HuH-7.5 (cell line): ENCODE measurements at places on chromosomes 13 and 19.

DNA sequence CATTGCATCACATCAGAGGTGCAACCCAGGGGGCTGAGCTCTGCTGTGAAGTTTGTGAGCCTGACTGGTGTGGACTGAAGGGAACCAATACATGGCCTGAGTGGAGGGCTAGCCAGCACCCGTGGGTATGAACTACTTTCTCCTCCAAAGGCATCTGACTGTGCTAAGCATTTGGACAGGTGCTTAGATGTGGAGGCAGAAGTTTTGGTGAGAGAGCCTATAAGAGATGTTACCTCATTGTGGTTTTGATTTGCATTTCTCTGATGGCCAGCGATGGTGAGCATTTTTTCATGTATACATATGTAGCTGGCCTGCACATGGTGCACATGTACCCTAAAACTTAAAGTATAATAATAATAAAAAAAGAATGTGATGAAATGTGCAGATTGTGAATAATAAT, 46.9 kb downstream of the TEX29 start:
- no peak for DNase-seq

DNA sequence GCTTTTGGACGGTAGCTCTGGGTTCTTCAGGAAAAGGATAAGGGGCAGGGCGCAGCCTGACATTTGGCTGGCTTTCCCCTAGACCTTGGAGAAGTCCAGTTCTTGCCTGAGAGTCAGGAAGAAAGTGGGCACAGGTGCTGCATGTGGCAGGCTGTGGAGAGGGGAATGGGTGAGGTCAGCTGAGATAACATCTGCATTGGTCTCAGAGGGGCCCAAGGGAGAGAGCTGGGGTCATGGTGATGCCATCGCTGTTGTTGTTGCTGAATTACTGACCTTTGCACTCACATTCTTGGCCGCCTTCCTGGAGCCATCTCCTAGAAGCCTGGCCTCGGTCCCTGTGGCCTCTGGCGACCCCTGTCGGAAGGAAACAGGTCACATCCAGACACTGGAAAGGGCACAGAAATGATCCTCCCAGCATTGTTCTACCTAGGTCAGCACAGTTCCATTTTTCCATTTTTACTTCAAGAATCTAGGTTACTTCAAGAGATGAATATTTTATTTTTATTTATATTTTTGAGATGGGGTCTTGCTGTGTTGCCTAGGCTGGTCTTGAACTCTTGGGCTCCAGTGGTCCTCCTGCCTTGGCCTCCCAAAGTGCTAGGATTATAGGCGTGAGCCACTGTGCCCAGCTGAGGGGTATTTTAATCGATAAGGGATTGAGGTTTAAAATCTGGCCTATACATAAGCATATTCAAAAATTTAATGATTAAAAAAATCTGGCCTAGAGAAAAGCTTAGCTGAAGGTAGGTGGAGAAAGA, 6.5 kb upstream of the LIPE start:
- DNase-seq = peak; percentile 65

- DNase-seq = no peak
Observed at GRCh38 chr13:43676320-43676719, 110.5 kb downstream of the ENOX1 start.

GRCh38 chr19:9075064-9075949, 11.6 kb upstream of the OR1M1 start:
- DNase-seq = peak; percentile 18

DNA sequence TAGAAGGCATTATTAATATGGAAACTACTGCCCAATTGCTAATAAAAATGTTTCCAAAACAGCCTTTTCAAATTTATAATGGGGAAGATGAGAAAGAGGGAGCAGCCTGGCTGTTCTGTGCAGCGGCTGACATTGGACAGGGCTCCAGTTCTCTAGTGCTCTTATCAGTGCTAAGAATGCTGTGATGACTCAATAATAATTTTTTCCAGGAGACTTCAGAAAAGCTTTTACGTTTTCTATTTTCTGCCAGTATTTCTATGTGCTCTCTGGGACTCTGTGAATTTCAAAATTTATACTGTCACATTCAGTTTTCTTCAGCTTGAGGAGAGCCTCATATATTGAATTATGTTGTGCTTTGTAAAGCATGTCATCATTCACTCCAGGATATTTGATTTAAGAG, 209.6 kb downstream of the VWA8 start:
- no peak for DNase-seq

GRCh38 chr19:35977446-35978222, 17.4 kb upstream of the SDHAF1 start:
- DNase-seq = no peak

- no peak for DNase-seq
Observed at GRCh38 chr13:19324325-19324724, 142.7 kb upstream of the TUBA3C start.

GRCh38 chr13:90405301-90405700, 942.2 kb upstream of the MIR17HG start:
- no peak for DNase-seq

DNA sequence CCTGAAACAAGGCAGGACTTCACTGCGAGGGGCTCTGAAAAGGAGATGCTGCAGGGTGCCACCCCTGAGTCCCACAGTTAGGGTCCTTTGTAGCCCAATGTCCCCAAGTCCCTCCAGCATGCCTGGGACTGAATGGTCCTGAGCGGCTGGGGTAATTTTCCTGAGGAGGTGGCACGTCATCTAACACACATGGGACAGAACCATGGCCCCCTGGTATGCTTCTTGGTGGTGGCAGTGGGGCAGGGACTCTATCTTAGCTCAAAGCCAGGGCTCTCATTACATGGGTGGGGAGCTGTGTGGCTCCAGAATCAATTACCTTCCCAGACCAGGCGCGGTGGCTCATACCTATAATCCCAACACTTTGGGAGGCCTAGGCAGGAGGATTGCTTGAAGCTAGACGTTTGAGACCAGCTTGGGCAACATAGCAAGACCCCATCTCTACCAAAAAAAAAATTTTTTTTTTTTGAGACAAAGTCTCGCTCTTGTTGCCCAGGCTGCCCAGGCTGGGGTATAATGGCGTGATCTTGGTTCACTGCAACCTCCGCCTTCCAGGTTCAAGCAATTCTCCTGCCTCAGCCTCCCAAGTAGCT, 7.9 kb upstream of the SLC7A9 start:
- DNase-seq = no peak

- DNase-seq = no peak
Observed at GRCh38 chr13:113553511-113554332, 30.8 kb upstream of the TFDP1 start.

GRCh38 chr13:51834581-51835171, 10.3 kb downstream of the TMEM272 start:
- no peak for DNase-seq

DNA sequence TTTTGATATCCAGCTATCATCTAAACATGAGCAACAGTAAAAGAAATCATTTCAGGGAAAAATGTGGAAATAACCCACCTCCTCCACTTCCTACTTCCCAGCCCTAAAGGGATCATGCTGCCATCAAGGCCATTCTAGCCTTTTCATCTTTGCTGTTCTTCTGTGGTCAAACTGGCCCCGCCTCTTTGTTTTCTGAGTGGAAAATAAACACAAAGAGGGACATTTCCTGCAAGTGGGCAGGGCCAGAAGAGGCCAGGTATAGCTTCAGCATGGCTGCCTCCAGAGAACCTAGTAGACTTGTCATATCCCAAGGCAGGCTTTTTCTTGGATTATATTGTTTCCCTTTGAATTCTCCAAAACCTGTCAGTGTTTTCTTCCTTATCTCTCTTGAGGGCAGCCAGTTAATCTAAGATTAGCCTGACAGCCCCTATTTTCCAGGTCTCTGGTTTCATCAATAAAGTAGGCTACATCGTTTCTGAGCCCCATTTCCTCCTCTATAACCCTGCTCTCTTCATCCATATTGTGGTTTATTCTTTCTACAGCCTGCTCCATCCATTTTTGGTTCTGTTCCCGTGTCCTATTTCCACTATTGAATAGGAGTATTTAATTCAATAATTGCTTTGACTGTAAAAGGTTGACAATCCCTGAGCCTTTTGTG, 117.6 kb downstream of the GPC6 start:
- no peak for DNase-seq

DNA sequence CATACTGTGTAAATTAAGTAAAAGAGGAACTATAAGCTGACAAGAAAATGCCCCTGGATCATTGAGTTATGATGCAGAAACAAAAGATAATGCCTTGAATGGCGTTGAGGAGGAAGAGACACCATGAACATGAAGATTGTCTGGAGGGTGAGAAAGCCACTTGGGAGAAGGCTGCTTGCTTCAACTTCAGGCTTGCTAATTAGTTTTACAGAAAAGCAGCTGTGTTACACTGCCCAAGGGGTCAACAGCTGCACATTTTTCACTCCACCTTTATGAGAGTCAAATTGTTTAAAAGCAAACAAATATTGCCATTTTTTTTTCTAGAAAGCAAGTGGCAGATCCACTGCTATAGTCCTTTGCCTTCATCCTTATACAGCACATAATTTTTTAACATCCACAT, 35.5 kb upstream of the KLF12 start:
- no peak for DNase-seq

DNA sequence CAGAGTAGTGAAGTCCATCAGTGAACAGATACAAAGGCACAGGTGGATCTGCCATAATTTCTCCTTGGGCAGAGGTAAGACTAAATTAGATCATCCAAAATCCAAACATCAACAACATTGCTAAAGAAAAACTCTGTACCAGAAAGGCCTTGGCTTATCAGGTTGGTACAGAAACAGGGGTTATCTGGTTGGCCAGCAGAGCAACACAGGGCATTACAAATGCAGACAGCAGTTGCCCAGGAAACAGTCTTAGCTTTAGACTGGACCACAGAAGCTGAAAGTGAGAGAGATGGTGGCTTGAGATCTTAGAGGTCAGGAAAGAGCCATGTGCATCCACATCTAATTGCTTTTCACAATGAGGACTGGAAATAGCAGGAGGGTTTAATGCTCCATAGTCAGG, 26.6 kb upstream of the DGKH start:
- no peak for DNase-seq

DNA sequence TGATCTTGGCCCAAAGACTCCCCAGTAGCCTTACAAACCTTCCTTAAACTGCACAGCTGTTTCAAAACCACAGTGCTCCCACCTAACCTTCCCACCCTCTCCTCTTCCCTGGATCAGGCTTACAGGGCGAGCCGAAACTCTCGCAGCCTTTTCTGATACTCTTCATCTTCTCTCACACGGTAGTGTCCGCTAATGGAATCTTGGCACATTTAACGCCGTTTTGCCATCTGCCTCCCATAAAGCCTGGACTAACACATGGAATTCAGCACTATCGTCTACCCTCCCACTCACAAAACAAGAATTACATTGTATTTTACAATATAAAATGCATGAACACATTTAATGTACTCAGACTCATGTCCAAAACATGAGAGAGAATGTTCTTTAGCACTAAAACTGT, 135.9 kb downstream of the RAP2A start:
- no peak for DNase-seq

- no peak for DNase-seq
Observed at GRCh38 chr13:73146707-73147106, 87.9 kb downstream of the KLF5 start.

DNA sequence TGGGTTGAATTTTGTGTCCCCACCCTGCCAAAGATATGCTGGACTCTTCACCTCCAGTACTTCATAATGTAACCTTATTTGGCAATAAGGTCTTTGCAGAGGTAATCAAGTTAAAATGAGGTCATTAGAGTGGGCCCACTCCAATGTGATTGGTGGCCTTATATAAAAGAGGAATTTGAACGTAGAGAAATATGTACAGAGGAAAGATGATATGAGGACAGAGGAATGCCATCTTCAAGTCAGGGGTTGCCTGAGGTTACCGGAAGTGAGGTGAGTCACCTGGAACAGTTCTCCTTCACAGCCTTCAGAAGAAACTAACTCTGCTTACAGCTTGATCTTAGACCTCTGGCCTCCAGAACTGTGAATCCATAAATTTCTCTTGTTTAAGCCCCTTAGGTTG, 69.9 kb downstream of the GPC5 start:
- DNase-seq = no peak

DNA sequence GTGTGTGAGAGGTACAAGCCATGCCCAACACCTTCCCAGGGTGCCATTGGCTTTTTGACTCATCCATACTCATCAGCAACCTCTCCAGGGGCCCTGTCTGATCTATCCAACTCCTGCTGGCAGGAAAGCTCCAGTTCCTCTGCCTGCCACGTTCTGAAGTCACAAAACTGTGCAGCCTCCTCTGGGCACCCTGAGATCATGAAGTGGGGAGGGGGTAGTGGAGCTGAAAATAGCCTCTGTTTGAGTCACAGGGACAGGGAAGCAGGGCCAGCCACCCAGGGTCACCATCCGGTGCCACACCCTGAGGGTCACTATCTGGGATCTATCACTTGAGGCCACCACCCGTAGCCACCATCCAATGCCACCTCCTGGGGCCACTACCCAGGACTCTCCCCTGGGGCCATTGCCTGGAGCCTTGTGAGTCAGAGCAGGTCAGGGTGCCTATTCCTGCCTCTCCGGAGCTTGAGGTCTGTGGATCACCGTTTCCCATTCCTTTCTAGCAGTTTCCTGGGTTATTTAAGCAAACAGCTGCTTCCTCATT, 172.1 kb downstream of the NUFIP1 start:
- DNase-seq = no peak

- no peak for DNase-seq
Observed at GRCh38 chr13:99998261-99998660, 16.7 kb downstream of the ZIC2 start.

DNA sequence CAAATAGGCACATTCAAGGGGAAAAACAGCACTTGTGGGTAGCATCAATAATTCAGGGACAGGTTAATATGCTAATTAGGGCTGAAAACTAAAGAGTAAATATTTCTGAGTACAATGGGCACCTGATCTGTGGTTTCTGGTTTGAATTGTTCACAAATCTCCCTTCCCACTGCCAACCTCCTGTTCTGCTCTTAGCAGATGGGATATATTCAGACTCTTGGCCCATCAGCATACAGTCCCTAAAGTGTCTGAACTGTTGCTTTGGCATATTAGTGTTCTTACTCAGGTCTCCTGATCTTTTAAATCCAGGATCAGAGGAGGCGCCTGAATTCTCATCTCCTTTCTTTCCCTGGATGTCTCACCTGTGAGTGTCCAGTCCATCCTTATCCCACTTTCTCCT, 8.2 kb upstream of the LRCH1 start:
- no peak for DNase-seq

- DNase-seq = no peak
Observed at GRCh38 chr19:45403272-45403671, 1.6 kb downstream of the PPP1R13L start.

GRCh38 chr13:75585153-75585552, 35.6 kb downstream of the UCHL3 start:
- DNase-seq = no peak

- no peak for DNase-seq
Observed at GRCh38 chr13:85654227-85654626, 145.0 kb downstream of the SLITRK6 start.
